ENCODE measurements at places on chromosomes 7 and 10. TPM values are rescaled to one million over a fixed set of nuclear protein-coding genes. Genes with fewer than 3 reads are reported as not detected.

Gene TWIST1
- total RNA-seq, result 34.4 TPM

Gene KCNH2
- total RNA-seq, result not detected

Gene MMD2
- total RNA-seq, result not detected

Gene GNA12
- 44.1 TPM for total RNA-seq

Gene MORN4
- total RNA-seq, result 5.7 TPM

Gene BMPER
- total RNA-seq, result 24.5 TPM

Gene KIAA1549
- 3.3 TPM for total RNA-seq

Gene SLC13A1
- total RNA-seq, result not detected

Gene PON1
- total RNA-seq, result not detected

Gene TYW1B
- 4.8 TPM for total RNA-seq
